ENCODE measurements at places on chromosomes 5 and 9.

DNA sequence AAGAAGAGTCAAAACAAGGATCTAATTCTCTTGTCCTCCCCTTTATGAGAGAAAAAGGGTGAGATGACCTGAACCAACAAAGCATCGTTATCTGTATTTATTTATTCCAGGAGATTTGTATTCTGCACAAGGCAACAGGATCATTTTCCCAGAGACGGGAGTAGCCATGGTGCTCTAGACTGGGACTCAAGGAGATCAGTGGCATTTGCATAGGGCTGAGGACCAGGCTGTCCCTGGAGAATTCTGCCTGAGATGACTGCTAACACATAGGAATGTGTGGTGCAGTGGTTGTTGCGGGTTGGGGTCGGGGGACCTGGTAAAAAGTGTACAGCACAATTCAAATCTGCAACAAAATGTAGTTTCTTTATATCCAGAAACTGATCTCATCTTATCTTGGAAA is 22.3 kb upstream of the ZNF474 start:
- DNase-seq, result no peak

- no peak for DNase-seq
Observed at GRCh38 chr9:35552376-35552775, 52.7 kb upstream of the TESK1 start.

DNA sequence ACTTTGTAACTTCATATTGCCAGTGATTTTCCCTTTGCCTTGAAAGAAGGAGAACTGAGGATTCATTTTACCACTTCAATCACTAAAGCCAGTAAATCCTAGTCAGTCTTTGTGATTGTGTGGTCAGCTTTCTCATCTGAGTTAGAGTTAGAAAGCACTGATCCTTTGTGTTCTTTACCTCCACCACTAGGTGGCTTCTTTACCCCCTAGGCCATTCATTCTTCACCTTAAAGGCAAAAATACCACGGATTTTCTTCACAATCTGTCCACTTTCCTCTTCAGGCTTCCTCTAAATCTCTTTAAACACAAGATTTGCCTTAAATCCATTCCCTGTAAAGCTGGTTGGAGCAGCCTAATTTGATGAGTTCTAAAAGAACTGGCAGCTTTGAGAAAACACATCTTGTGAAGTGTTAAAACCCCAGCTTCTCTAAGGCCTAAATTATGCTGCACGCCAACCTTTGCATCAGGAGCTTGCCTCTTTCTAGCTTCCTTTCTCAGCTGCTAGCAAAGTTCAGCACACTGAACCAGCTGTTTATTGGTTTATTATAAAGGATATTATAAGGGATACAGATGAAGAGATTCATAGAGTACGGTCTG is 20.4 kb downstream of the BDP1 start:
- no peak for DNase-seq

- peak; percentile 68 for DNase-seq
Observed at GRCh38 chr5:77143998-77144836, 57.1 kb upstream of the ZBED3 start.
